ENCODE measurements at places on chromosomes 7 and 10.

DNA sequence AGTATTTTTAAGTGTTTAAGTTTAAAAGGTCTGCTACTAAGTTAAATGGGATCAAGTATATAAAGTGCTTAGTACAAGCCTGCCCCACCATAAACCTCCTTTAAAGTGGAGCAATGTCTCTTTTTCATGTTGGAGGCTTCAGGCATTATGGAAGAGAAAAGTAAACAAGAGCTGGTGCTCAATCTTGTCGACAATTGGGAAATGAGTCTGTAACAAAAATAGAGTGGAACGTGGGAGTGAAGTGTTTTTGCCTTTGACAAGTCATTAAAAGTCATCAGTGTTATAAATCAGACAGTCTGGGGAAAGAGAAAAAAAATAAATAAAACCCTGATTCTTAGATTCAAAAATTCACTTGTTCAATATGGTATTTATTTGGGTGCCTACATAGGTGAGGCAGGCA is 44.7 kb downstream of the DNAJC12 start:
- no peak for DNase-seq

DNA sequence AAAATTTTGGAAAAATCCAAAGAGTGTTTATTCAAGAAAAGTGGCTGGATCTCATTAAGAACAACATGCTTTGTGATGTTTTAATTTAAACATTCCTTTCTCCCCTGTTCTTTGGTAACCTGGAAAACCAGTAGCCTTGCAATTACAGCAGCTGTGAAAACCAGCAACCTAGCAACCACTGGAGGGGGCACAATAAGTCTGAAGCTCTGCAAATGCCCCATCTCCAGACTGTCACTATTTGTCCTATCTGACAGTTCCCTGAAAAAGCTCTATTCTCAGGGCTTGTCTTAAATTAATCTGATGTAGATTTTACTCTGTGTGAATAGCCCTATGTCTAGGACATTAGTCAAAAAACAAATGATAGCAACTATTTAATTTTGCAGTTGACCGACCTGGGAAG is 137.6 kb upstream of the THSD7A start:
- no peak for DNase-seq

- DNase-seq, result peak; percentile 99
Measured at GRCh38 chr7:47392241-47392759, 189.6 kb downstream of the TNS3 start.

DNA sequence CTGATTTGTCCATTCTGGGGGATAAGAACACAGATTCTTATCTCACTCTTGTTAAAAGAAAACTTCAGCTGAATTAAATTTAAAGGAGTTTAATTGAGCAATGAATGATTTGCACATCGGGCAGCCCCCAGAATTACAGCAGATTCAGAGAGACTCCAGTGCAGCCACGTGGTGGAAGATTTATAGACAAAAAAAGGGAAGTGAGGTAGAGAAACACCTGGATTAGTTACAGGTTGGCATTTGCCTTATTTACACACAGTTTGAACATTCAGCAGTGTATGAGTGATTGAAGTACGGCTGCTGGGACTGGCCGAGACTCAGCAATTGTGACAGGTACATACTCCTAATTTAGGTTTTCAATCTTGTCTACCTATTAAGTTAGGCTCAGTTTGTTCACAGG is 46.5 kb upstream of the FAM20C start:
- no peak for DNase-seq

- no peak for DNase-seq
Measured at GRCh38 chr7:159197066-159197975, 52.7 kb upstream of the VIPR2 start.

DNA sequence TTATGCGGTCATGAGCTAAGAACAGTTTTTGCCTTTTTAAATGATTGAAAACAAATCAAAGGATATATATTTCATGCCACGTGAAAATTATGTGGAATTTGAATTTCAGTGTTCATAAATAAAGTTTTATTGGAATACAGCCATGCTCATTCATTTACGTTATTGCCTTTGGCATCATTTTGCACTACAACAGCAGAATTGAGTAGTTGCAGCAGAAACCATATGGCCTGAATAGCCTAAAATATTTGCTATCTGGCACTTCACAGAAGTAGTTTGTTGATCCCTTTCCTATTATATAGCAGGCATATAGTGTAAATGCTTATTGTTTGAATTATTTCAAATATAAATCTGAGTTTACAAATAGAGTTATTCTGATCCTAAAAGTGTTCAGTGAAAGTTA is 59.7 kb downstream of the AUTS2 start:
- DNase-seq, result no peak

DNA sequence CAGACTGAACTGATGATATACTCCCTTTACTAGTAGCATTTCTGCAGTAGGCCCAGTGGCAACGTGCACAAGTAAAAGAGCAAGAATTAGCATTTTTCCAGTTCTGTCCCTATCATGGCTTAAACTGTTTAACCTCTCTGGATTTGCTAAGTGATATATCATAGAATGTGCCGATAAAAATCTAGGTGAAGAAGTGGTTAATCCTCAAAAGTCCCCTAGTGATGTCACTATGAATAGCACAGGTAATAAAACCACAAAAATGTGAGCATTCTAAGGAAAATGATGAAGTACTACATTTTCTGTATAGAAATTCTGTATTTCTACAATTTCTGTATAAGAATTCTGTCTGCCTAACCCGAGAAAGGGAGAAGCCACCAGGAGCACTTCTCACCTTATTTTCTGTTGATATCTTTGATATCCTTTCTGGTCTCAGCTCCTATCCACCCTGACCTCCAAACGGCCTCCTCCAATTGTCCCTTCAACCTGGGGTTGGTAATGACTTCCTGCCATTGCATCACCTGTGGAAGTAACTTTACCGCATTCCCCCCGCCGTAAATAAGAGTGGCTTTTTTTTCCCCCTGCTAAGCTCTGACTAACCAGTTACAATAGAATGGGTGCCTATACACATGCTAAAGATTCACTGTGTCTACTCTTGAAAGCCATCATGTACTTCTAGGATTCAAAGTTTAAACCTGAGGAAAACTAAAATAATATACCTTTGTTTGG is 155.9 kb upstream of the ASAH2 start:
- DNase-seq, result no peak

DNA sequence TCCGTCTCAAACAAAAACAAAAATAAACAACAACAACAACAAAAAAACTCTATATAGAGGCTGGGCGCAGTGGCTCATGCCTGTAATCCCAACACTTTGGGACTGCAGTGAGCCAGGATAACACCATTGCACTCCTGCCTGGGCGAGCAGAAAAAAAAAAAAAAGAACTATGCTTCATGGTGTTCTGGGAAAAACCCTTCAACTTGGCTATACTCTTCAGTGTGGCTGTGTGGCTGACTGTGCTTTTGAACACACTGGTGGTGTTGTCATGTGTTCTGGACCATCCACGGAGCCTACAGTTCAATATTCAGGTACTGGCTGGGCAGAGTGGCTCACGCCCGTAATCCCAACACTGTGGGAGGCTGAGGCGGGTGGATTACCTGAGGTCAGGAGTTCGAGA is 26.5 kb downstream of the SNX8 start:
- DNase-seq, result no peak

GRCh38 chr10:58280477-58280876 is 11.5 kb downstream of the CISD1 start:
- peak; percentile 53 for DNase-seq

GRCh38 chr7:142859829-142860228 is 5.0 kb downstream of the EPHB6 start:
- DNase-seq, result peak; percentile 44

DNA sequence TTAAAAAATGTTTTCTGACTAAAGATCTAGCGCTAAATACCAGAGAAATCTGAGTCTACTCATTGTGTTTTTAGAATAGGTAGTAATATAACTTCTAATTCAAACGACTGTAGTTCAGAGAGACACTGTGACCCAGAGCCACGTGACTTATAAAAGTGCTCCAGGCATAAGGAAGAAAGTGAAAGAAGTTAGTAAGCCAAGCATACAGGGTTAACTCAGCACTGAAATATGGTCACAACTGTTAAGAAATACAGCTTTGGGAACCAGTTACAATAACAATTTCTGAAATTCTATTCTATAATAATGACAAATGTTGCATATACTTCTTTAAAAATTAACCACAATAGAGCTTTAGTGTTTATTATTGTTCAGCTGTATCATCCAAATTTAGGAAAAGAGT is 119.1 kb downstream of the TFEC start:
- DNase-seq, result no peak

DNA sequence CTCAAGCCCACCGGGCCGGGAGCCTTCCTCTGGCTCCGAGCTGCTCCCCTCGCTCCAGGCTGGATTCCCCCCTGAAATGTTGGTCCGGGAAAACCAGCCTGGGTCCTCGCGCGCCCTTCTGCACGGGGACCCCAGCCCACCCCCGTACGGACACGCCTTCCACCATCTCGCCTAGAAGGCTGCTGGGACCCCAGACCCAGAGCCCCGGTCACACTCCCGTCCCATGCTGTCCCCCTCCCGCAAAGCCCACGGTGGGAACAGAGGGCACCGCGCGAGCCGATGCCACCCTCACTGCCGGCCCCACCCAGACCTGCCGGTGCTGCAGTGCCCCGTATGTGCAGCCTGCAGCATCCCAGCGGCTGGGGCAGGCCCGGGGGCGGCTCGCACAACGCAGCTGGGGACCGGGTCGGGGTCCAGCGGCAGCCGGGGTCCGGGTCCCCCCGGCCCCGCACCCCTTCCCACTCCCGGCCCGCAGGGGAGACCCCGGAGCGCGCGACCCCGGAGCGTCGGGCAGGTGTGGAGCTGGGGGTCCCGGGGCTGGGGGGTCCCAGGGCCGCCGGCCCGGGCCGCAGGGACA is 871 bp downstream of the SPOCK2 start:
- DNase-seq, result no peak

DNA sequence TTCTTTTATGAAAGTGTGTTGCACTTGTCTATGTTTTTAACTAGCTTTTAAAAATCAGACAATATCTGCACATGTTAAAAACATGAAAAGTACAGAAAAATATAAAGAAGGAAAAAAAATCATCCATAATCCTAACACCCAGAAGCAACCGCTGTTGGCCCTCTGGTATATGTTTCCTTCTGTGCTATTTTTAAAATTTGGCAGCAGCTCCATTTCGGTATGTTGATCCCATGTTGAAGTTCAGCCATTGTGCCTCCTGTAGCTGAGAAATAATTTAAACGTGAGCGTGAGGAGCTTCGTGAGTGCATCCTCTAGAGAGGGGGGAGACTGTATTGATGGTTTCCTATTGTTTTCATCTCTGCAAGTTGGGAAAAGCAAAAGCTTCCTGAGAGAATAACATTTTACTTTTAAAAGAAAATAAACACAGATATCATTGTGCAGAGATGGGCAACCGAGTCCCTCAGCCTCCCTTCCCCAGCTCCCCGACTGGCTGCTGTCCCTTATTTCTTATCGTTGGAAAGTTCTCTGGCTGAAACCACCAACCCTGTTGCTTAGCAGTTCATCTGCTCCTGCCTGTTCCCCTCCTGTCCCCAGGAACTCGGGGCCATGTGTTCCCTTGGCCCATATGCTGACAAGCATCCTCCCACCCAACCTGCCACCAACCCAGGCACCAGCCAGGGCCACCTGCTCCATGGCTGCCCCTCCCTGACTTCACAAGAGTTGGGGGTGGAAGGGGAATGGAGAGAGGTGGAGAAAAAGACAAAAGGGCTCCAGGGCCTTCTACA is 499.1 kb upstream of the PODXL start:
- DNase-seq, result no peak

- DNase-seq, result peak; percentile 56
Measured at GRCh38 chr7:112985377-112985987, 101.1 kb downstream of the GPR85 start.

- no peak for DNase-seq
Measured at GRCh38 chr10:2139746-2140145, 402.4 kb upstream of the ADARB2 start.

DNA sequence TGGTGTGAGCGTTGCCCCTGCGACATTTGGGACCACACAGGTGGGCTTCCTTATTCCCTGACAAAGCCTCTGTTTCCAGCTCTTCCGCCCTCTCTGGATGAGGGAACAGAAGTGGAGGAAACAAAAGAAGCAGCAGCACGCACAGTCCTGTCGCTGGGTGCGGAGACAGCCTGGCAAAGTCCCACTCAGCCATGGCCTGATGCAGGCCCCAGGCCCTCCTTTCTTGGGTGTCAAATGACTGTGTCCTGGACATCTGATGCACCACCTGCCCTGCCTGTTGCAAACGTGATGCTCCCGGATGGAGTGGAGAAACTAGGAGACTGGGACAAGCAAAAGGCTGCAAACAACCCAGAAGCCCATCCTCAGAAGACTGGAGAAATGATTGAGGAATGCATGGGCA is 20.7 kb downstream of the ZMIZ2 start:
- DNase-seq, result no peak

- no peak for DNase-seq
Measured at GRCh38 chr10:48251152-48251524, 23.4 kb downstream of the FRMPD2 start.

DNA sequence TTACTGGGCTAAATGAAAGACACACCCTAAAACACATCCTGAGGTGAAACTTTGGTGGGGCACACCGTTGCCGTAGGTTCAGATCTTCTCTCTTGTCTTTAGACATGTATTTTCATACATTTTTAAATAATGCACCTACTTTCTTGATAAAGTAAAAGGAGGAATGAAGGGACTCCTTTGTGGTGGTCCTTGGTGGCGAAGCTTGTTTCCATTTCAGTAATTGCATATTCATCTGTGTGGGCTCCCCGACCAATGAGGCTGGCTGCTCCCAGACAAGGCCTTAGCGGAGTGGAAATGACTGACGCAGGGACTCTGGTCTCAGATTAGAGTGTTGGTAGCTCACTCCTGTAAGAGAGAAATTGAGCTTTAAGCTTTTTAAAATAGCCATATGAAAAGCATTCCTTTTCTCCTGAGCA is 815 bp downstream of the CCSER2 start:
- peak; percentile 28 for DNase-seq

DNA sequence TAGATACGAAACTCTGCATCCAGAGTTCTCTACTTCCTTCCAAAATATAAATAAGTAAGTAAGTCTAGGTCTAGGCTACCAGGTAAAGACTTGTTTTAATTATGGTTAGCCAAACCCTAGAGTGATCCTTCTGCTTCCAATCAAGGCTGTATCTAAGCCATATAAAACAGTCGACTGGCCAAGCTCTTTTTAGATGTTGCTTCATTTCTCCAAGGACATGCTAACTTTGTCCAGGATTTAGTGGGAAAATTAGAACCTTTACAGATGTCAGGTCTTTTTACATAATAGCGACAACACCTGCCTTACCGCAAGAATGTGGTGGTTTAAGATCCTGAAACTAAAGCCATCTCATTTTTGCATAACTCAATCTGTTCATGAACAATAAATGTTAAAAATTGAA is 156.8 kb downstream of the NXPH1 start:
- no peak for DNase-seq

DNA sequence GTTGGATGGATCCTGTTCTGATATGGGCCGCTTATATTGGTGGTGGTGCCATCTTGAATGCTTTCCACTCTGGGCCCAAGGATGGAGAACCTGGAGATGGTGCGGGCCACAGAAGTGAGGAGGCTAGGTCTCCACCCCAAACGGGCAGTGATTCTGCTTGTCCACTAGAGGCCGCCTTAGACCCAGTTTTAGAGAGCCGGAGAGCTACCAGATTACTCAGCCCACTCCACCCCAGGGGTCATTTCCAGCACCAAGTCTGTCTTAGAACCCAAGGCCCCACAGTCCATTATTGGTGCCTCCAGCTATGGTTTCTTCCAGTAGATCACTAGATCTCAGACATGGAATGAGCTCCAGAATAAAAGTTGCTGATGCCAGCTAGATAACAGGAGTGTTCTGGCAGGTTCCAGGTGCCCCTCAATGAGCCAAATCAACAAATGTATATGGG is 11.8 kb upstream of the CAMK2G start:
- peak; percentile 84 for DNase-seq

GRCh38 chr10:8331896-8332729 is 277.6 kb downstream of the GATA3 start:
- peak; percentile 35 for DNase-seq

- no peak for DNase-seq
Measured at GRCh38 chr7:96679886-96680285, 29.8 kb downstream of the SEM1 start.
